Mammary epithelial cell (primary cell): ENCODE measurements at places on chromosomes 1 and 21. TPM values are rescaled to one million over a fixed set of nuclear protein-coding genes. Genes with fewer than 3 reads are reported as not detected.

GRCh38 chr1:68908316-68908715, 411.4 kb upstream of the DEPDC1 start:
- no peak for DNase-seq

DNA sequence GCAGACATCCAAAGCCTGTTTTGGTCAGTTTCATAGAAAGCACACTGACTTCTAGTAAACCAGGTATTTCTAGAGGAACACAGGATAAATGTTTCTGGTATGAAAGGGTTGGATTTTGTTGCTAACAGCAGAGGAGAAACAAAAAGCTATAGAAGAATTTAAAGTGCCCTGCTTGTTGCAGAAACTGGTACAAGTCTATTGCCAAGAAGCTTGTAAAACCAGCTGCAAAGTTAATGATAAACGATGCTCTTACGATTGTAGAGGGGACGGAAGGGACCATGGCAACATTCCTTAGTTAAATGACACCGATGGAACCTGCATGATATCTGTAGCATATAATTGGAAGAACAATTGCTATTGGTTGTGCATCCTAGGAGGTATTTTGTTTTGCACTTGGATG, 40.1 kb downstream of the SLC35F3 start:
- DNase-seq = no peak

Gene CCDC185
- total RNA-seq = not detected

Gene TRIM63
- not detected in 2 replicates for total RNA-seq

Gene TIAM1
- total RNA-seq = 27.7 TPM

Gene FAM167B
- total RNA-seq = 0.37 TPM in 1 of 2 replicates, not detected in the other
